Cerebellar nuclear complex (tissue), 1 donor: ENCODE measurements at places on chromosomes 11 and 22.

- no peak for DNase-seq
Measured at GRCh38 chr11:8086001-8086479, 5.0 kb downstream of the TUB start.

DNA sequence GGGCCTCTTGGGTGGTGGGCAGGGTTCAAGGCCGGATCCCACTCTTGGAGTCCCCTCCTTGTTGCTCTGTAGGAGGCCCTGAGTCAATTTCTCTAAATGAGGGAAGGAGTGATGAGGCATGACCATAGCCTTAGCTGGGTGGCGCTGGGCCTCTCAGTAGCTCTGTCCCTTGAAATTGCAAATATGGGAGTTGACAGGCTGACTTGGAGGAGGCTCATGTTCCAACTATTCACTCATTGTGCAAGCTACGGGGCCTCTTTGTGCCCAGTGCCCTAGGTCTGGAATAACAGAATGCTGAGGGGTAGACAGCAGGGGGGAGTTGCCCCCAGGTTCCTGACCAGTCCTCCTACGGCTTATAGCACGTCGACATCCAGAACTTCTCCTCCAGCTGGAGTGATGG lies 8.0 kb downstream of the SELENOM start:
- DNase-seq = no peak

DNA sequence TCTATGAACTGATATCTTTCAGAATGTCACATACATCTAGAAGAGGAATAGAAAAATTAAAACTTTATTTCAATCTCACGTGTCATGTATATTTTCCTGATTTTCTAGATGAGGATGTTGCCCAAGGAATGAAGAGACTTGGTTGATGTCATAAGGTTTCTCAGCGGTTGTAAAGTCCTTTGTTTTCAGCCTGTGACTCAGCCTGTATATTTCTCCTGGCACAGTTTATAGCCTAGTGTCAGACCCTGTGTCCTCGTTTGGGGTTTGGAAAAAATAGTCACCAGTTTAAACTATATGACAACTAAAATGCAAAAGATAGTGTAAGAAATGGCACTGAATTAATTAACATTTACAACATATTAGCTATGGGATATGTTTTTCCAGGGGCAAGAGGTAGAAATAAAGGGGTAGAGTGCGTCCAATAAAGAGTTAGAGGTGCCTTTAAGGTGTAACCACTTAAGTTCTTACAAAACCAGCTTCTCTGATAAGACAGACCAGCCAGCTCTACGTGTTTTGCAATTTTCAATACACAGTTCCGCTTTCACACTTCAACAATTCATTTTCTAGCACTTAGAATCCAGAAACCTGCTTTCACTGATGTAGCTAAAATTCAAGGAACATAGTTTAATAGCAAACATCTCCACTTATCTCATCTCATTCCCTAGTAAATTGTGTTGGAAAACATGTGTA lies 1432.6 kb upstream of the TENM4 start:
- DNase-seq = no peak

GRCh38 chr11:94140154-94140655 lies 11.6 kb downstream of the PANX1 start:
- no peak for DNase-seq

DNA sequence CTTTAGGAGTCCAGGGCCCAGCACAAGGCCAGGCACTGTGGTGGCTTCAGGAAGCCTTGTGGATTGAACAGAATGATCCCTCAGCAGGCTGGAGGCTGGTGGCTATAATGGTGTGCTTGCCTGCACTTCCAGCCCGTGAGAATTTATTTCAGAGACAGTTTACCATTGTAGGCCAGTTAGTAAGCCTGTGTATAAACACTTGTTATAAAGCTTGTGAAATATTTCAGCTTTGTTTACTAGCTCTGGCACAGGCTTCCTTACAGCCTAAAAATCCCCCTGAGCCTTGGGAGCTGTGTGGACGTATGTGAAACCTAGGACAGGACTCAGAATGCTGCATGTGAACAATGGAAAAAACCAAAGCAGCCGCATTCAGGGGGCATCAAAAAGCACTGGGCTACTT lies 26.6 kb upstream of the ACER3 start:
- DNase-seq = no peak

- no peak for DNase-seq
Measured at GRCh38 chr11:30504468-30504867, 81.7 kb downstream of the MPPED2 start.

- DNase-seq = no peak
Measured at GRCh38 chr11:63998558-63999348, 12.5 kb downstream of the OTUB1 start.

DNA sequence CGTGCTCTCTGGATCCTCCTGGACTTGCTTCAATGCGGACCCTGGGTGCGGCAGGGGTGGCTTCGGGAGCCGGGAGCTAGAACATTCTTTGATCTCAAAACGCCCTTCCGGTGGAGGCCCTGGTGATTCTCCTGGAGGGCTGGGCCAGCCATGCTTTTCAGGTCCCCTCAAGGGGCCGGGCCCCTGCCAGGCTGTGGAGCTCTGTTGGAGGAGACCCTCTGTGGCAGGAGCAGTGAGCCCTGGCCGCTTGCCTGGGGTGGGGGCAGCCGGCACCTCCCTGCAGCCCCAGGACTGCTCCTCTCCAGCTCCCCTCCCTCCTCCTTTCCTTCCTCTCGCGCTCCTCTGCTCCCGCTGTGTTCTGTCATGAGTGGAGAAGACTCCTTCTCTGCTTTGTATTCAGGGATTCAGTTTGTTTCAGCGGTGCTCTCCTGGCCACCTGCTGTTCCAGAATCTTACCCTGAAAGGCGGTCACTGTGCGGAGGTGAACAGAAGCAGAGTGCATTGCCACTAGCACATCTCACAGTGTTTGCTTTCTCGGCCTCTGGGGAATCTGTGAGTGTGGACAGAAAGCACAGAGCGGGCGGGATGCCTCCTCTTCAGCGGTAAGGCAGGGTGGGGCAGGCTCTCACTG lies 289.1 kb downstream of the TBC1D22A start:
- DNase-seq = no peak

GRCh38 chr11:27107548-27107947 lies 66.9 kb downstream of the BBOX1 start:
- DNase-seq = no peak

GRCh38 chr11:134636071-134636470 lies 224.0 kb upstream of the B3GAT1 start:
- DNase-seq = no peak

DNA sequence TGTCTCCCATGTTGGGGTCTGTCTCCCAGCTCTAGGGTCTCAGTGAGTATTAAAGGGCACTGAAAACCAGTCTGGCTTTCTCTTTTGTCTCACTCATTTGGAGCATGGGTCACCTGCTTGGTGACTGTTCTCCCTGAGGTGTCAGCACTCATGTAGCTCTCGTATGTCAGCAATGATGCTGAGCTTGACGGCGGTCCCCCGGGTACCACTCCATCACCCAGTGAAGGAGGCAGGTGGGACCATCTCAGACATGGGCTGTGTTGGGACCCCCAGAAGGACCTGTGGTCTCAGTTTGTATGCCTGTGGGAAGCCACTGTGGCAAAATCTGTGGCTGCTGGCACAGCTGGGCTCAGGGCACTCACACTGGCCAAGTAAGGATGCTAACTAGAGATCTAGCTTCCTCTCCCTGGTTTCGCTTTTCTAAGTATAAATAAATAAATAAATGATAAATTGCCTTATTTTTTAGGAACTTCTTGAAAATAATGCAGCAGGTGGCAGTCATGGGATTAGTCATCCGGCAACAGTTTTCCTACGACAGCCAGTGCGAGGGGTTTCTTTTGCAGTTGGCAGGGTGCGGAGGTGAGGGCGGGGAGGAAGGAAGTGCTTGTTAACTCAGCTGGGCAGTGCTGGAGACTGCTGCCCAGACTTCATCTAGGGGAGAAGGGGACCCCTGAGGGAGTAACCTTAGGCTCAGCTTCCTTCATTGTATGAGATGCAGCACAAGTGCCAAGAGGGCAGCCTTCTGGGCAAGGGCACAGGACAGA lies 48.8 kb downstream of the OSBP2 start:
- DNase-seq = no peak

DNA sequence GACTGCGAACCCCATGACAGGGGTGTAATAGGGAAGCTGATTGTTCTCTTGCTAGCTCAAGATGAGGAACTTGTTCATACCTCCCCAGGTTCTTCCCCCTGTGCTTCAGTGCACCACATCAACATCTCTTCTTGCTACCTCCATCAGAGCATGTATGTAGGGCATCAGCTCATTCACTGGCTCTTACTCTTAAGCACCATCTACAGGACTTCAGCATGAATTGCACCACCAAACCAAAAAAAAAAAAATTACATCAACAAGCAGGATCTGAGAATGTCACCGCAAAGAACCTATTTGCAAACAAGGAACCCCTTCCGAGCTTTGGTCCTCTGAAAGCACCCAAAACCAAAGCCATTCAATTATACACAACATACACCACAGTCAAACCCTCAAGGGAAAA lies 2226.5 kb upstream of the RAG2 start:
- no peak for DNase-seq

DNA sequence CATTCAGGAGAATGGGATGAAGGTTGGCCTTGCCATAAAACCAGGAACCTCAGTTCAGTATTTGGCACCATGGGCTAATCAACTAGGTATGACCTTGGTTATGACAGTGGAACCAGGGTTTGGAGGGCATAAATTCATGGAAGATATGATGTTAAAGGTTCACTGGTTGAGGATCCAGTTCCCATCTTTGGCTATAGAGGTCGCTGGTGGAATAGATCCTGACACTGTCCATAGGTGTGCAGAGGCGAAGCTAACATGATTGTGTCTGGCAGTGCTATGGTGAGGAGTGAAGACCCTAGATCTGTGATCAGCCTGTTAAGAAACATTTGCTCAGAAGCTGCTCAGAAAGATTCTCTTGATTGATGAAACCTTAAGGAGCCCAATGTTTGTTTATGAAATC lies 5.7 kb downstream of the NF2 start:
- no peak for DNase-seq

DNA sequence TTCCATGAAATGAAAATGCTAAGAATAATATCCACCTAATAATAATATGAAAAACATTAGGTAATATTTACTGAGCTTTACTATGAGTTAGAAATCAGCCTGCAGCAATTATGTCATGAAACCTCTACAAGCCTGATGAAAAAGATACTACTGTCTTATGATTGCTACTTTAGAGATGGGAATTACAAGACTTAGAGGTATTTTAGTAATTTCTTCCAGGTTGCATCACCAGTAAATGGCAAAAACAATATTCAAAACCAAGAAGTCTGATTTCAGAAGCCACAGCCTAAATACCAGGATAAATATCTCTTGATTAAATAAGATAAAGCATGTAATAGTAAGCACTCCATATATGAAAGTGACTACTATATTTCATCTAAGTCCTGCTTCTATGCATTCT lies 13.8 kb downstream of the OR5B21 start:
- no peak for DNase-seq

DNA sequence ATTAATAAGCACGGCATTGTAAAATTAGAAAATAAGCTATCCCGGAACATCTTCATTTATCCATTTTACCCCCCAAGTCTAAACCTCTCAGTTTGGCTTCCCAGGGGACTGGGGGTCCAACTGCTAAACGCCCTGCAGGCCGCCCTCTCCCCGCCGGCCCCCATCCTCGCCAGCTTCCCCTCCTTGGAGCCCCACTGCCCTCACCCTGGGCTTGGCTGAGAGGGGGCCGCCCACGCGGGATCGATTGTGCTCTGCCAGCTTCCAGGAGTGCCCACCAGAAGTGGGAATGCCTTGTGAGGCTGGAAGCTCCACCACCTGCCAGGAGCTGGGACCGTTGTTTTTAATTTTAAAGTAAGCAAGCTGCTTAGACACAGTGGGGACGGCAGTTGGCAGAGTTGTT lies 353.5 kb downstream of the TBC1D22A start:
- no peak for DNase-seq

DNA sequence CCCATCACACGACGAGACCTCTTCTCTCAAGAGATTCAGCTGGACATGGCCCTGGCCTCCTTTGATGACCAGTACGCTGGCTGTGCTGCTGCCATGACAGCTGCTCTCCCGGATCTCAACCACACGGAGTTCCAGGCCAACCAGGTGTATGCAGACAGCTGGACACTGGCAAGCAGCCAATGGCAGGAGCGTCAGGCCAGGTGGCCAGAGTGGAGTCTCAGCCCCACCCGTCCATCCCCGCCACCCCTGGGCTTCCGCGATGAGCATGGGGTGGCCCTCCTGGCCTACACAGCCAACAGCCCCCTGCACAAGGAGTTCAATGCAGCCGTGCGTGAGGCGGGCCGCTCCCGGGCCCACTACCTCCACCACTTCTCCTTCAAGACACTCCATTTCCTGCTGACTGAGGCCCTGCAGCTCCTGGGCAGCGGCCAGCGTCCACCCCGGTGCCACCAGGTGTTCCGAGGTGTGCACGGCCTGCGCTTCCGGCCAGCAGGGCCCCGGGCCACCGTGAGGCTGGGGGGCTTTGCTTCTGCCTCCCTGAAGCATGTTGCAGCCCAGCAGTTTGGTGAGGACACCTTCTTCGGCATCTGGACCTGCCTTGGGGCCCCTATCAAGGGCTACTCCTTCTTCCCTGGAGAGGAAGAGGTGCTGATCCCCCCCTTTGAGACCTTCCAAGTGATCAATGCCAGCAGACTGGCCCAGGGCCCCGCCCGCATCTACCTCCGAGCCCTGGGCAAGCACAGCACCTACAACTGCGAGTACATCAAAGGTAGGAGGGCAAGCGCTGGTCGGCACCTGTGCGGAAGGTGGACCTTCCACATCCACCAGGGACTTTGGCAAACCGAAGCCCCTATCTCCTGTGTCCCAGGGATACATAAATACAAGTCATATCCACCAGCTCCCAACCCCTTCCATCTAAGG lies 11.3 kb downstream of the CHRNA10 start:
- no peak for DNase-seq

GRCh38 chr11:78961937-78962701 lies 387.5 kb upstream of the NARS2 start:
- no peak for DNase-seq

DNA sequence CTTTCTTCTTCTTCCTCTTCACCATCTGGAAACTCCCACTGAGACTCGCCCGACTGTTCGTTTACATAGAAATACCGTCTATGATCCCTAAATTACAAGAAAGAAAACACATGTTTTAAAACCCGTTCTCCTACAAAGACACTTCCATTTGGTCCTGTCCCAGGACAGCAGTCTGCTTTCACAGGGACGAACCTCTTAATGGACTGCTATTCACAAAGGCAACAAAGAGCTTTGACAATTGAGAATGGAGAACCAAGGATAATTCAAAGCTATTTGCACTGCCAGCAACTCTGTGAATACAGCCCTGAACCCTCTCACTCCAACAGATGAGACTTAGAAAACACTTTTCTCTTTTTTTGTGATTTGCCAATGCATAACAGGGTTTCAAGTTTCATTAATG lies 16.3 kb upstream of the AGBL2 start:
- DNase-seq = no peak

- DNase-seq = no peak
Measured at GRCh38 chr11:49377978-49378377, 169.6 kb upstream of the FOLH1 start.
